NCI-H1092 (cell line): ENCODE measurements at places on chromosomes 3 and 15.

- peak; percentile 27 for DNase-seq
Measured at GRCh38 chr15:73560501-73561117, 72.6 kb downstream of the NPTN start.

GRCh38 chr15:89768071-89768500, 8.0 kb upstream of the MESP2 start:
- DNase-seq, result no peak

- no peak for DNase-seq
Measured at GRCh38 chr3:4043867-4044575, 244.8 kb downstream of the LRRN1 start.

- DNase-seq, result no peak
Measured at GRCh38 chr3:132032959-132033358, 1.9 kb downstream of the CPNE4 start.

DNA sequence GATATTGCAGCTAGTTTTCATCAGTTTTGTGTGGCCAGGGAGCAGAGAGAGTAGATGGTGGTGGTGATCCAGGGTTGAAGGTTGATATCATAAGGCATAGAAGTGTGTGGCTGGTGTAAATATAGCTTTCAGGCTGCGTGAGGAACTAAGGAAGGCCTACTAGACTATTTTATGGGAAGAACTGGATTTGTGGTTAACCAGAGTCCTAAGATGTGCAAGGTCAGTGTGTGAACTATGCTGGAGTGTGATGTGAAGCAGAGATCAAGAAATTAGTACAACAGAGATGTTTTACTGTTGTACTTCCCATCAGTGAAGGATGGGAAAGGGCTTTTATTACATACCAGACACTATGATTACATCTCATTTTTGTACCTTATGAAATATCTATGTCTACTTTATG, 41.5 kb downstream of the MAPK6 start:
- no peak for DNase-seq

DNA sequence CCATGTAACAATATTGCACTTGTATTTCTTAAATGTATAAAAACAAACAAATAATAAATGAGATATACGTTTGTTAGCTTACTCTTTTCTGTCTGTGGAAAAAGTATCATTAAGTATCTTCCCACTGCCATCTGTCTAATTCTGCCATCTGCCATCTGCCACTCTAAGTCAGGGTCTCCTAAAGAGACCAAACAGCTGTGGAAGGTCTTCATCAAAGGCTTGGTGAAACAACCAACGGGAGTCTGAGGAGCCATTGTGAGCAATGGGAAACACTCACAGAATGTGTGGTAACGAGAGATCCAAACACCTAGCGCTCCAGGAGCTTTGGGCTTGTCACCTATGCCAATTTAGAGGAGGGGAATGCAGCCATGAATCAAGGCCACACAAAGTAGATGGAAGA, 28.7 kb upstream of the PFN2 start:
- DNase-seq, result no peak

GRCh38 chr15:27599034-27599433, 500.1 kb downstream of the OCA2 start:
- DNase-seq, result no peak

DNA sequence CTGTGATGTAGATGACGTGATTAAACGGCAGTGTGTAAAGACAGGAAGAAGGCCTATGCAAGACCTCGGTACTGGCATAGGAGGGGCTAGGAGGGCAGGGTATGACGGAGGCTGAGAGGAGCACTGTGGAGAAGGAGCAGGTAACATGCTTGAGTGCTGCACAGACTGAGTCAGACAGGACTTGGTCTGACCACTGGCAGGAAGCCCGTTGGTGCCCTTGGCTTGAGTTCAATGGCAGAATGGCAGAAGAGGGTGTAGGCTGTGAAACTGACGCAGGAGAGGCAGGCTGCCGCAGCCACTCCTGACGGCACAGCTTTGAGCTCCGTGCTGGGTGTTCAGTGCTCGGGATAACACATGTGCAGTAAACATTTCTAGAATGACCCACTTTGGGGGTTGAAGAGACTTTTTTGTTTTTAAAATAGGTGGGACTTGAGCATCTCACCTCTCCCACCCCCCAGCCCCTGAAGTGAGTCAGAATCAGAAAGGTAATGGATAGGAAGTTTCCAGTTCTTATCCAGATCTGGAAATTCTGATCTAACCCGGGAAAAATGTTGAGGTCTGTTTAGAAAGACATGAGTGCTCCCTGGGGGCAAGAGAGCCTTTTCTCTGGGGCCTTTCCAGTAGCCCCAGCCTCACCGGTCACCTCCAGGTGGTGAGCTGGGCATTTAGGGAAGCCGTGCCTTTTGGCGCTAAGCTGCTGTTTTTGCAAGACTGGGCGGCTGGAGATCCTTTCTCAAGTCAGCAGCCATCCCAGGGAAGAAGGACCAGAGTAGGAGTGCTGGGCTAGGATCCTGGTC, 126.4 kb downstream of the RPLP1 start:
- no peak for DNase-seq

DNA sequence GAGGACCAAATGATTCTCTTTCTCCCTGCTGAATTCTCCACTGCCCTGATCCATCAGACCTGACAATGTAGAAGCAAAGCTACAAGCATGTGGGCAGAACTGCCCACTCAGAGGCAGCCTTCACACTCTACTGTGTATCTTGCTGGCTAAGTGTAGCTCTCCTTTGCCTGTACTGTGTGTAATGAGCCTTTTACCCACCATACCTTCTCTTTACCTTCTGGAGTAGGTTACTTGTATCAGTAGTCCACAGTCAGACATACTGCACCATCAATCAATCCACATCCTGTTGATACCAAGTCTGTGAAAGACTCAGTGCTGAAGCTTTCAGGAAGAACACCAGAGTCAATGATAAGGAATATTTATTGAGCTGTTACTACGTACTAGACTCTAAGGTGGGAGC, 440.7 kb upstream of the ARHGEF26 start:
- DNase-seq, result no peak
